ENCODE measurements at places on chromosomes 6 and 20. TPM values are rescaled to one million over a fixed set of nuclear protein-coding genes. Genes with fewer than 3 reads are reported as not detected.

- no peak for DNase-seq
These were observed 176.6 kb downstream of the NKAIN2 start for GRCh38 chr6:123980311-123980710.

DNA sequence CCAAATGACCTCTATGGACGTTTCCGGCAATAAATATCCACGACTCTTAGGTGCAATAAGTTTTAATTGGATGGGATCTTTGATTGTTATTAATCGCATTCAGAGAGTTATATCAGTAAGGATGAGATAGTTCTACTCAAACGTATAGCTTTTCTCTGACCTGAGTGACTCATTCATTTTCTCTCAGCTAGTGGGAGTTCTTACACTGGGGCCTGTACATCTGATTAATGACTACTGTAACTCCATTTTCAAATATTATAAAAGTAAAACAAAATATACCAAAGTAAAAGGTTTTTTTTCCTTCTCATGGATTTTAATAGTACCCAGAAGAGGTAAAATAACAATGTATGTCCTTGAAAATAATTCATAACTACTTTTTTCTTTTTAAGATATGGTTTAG, 41.1 kb upstream of the SAMD5 start:
- no peak for DNase-seq

DNA sequence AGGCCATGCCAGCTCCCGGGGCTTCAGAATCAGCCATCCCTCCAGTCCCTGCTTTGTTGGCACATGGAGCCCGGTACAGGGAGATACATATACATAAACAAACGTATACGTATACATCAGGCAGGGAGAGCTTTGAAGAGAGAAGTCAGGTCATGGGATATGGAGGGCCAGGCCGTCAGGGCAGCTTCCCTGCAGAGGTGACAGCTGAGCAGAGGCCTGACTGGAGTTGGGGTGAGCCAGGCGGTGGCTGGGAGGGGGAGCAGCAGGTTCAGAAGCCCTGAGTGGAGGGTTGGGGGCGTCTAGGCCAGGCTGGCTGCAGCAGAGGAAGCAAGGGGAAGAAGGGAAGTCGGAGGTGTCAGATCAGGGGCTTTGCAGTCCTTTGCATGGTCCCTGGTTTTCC, 61.7 kb downstream of the STK35 start:
- DNase-seq, result no peak

MOXD1 gene
- total RNA-seq, result 35.9 TPM

HSPA12B gene
- 18.9 TPM for total RNA-seq

DNA sequence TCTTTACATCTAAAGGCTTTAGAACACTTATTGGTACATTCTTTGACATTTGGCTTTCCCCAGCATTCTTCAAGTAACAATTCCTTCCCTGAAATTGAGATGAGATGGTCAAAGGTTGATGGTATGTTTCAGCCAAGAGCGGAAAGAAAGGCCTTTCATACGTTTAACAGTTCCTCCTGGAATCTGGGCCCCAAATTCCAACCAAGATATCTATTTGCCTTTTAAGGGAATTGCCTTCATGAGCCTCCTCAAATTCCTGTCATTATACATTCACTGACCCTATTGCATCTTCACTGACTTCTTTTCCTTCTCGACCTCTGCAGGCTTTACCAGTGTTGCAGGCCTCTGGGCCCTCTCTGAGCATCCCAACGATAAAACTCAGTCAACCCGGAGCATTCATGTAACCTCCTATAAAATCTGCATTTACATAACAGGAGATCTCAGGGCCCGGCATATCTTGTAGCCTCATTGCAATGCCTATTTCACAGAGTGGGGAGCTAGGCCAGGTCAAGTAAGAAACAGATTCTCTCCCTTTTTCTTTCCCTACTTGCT, 18.3 kb upstream of the WFDC9 start:
- DNase-seq, result no peak

- peak; percentile 50 for DNase-seq
These were observed 42.3 kb downstream of the UNC5CL start for GRCh38 chr6:40996591-40997233.

LST1 gene
- 31.5 TPM for total RNA-seq

All from kidney (tissue), 22 donors.